ENCODE measurements at places on chromosomes 13 and 19. TPM values are rescaled to one million over a fixed set of nuclear protein-coding genes. Genes with fewer than 3 reads are reported as not detected.

ADAT3 gene
- 6.1 TPM for total RNA-seq

SIRT2 gene
- 23.1 TPM for total RNA-seq

FFAR2 gene
- total RNA-seq, result not detected

C2CD4C gene
- total RNA-seq, result 0.11 TPM

DNA sequence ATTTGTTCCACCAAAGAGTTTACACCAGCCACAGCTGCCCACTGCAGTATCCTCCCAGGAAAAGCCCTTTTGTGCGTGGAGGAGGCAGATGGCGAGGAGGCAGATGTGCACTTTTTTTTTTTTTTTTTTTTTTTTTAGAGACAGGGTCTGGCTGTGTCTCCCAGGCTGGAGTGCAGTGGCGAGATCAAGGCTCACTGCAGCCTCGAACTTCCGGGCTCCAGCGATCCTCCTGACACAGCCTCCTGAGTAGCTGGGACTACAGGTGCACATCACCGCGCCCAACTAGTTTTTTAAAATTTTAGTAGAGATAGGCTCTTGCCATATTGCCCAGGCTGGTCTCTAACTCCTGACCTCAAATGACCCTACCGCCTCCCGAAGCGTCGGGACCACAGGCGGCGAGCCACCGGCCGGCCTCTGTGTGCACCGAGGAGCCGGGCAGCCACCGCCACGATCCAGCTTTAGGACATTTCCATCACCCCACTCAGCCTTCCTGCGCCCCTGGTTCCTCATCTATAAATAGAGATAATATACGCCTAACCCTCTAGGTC lies 563 bp upstream of the PDCD5 start:
- DNase-seq, result no peak

GRCh38 chr19:4049432-4049831 lies 17.3 kb downstream of the ZBTB7A start:
- no peak for DNase-seq

- no peak for DNase-seq
Measured at GRCh38 chr19:50377517-50377916, 1.3 kb downstream of the NR1H2 start.

- no peak for DNase-seq
Measured at GRCh38 chr19:45817725-45818301, 2.7 kb upstream of the RSPH6A start.

DNA sequence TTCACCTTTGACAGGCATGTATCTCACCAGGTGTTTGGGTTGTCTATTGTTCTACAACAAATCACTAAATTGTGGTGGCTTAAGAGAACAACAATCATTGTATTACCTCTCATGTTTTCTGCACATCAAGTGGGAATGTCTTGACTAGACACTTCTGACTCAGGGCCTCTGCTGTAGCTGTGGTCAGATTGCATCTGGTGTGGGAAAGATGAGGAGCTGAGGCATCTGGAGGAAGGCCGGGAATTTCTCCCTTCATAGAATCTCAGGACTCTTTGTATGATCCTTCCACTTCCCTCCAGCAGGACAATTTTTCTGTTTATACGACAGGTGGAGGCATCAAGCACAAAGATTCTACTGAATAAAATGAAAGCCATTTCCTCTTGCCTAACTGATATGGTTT lies 511.8 kb upstream of the NBEA start:
- no peak for DNase-seq

- no peak for DNase-seq
Measured at GRCh38 chr19:35731779-35732405, 10.4 kb downstream of the IGFLR1 start.

DNA sequence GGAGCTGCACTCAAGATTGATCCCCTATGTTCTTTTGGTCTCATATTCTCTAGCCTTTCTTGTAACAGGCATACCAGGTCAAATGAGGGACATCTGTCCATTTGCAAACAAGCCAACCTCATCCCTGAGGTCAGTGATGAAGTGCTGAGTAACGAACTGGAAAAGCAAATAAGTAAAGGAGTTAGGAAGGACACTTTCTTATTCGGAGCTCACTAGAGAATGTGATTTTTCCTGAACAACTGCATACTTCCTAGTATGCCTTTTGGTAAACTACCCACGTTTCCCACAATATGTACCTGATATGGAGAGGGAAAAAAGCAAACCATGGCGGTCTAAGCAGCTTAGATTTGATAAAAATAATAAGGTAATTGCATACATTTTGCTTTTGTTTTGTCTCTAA lies 91.0 kb upstream of the MYCBP2 start:
- DNase-seq, result no peak

DNA sequence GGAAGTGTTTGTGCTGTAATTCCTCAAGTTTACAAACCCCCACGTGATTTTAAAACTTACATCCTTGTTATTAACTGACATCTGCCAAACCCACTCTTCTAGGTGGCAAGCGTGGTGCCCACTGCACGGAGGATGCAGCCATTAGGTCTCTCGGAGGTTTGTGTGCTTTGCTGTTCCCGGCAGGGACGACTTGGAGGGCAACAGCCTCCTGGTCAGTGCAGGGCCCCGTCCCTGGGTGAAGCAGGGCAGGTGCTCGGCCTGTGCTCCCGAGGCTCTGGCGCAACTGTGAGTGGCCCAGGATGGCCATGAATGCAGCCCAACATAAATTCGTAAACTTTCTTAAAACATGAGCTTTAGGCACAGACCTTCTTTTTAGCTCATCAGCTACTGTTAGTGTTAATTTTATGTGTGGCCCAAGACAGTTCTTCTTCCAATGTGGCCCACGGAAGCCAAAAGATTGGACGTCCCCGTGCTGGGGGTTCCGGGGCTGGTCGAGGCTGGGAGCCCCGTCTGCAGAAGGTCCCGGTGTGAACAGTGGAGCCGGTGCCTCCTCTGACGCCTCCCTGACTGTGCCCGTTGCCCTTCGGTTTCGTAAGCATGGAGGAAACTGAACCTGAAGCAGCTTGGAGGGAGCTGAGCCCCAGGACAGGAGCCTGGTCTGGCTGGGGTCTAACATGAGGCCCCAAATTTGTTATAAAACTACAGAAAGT lies 11.9 kb downstream of the GAS6 start:
- DNase-seq, result no peak

GRCh38 chr13:26950546-26950945 lies 190.0 kb upstream of the GPR12 start:
- DNase-seq, result no peak

GRCh38 chr19:41537789-41538188 lies 38.2 kb upstream of the CEACAM21 start:
- peak; percentile 62 for DNase-seq

GRCh38 chr13:105336706-105337576 lies 1198.5 kb downstream of the EFNB2 start:
- no peak for DNase-seq

All from activated CD4-positive, alpha-beta T cell treated with anti-CD3 and anti-CD28 coated beads for 36 hours (primary cell).